ENCODE measurements at places on chromosomes 6 and 20. TPM values are rescaled to one million over a fixed set of nuclear protein-coding genes. Genes with fewer than 3 reads are reported as not detected.

The SCRT2 gene
- total RNA-seq: not detected

The SAMD5 gene
- 0.93 TPM for total RNA-seq

GRCh38 chr6:43786664-43787329, 16.8 kb downstream of the VEGFA start:
- peaks cover 3% of the 10 kb centered on the region for H3K27me3 ChIP-seq
- peaks cover 14% of the 10 kb centered on the region for H3K36me3 ChIP-seq
- no peaks in the 10 kb centered on the region for H3K4me1 ChIP-seq
- H3K27ac ChIP-seq: no peak overlapping the region
- H3K4me3 ChIP-seq: no peak overlapping the region
- DNase-seq: no peak

DNA sequence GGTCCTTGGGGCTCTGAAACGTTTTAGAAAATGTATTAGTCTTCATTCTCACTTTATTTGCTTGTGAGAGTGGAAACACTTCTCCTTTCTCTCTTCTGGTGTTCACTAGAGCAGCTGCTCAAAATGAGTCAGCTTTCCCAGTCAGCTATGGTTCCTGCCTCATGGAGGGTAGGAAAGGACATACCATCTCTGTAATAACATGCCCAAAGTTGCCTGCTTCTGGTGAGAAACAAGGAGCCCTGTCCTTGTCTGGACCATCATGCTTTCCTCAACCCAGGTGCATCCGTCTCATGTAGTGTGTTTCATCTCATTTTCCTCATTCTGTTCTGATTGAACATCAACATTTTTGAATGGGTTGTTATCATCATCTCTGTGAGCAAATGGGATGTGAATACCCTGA, 17.1 kb upstream of the TINAG start:
- peaks cover 12% of the 10 kb centered on the region for H3K4me1 ChIP-seq
- no peak overlapping the region for H3K4me3 ChIP-seq
- peak overlapping the region; percentile 67 for H3K27ac ChIP-seq
- DNase-seq: peak; percentile 76

GRCh38 chr6:42068173-42068572, 17.8 kb downstream of the TAF8 start:
- H3K4me3 ChIP-seq: no peak overlapping the region
- no peak for DNase-seq
- H3K36me3 ChIP-seq: peaks cover 34% of the 10 kb centered on the region
- no peaks in the 10 kb centered on the region for H3K27me3 ChIP-seq
